Activated CD4-positive, CD25-positive, alpha-beta regulatory T cell (primary cell): ENCODE measurements at places on chromosomes 3 and 15.

- DNase-seq = no peak
These were observed 109.1 kb downstream of the OPA1 start for GRCh38 chr3:193701953-193702635.

DNA sequence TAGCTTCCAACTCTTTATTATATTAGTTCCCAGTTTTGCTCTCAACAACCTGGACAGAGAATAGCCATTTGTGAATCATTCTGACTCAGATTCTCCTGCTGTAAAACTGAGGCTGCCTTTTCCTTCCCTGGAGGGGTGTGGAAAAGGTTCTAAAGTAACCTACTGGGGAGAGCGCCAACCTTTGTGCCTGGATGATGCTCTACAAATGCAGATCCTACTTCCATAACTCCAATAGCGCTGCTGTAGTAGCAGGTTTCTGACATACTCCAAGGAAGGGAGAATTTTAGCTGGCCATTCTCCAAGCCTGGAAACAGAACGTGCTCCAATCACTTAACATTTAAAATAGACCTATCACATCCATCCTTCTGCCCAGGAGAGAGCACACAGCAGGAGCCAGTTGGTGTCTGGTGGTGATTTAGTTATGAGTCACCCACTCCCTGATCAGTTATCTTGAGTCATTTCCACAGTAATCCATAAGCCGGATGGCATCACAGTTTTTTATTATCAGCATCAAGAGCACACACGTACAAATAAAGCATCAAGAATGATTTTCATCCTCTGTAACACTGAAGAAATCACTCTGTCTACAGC is 38.3 kb downstream of the MYH15 start:
- DNase-seq = no peak

DNA sequence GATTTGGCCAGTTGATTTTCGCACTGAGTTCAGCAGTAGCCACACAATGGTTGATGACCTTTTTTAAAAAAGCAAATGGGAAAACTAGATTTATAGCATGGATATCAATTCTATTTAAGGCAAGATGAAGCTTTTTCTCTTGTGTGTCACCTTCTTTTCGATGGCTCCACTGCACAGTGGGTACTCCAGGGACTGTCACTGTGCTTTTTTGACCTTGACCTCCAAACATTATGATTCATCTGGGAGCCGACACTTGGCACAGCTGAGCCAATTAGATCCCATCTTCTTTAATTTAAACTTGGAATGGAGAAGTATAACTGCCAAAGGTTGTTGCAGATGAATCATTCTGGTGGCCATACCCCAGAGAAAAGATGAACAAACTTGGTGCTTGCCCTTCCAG is 367.3 kb downstream of the EPHA6 start:
- no peak for DNase-seq

GRCh38 chr15:69666441-69666882 is 213.8 kb downstream of the RPLP1 start:
- no peak for DNase-seq

DNA sequence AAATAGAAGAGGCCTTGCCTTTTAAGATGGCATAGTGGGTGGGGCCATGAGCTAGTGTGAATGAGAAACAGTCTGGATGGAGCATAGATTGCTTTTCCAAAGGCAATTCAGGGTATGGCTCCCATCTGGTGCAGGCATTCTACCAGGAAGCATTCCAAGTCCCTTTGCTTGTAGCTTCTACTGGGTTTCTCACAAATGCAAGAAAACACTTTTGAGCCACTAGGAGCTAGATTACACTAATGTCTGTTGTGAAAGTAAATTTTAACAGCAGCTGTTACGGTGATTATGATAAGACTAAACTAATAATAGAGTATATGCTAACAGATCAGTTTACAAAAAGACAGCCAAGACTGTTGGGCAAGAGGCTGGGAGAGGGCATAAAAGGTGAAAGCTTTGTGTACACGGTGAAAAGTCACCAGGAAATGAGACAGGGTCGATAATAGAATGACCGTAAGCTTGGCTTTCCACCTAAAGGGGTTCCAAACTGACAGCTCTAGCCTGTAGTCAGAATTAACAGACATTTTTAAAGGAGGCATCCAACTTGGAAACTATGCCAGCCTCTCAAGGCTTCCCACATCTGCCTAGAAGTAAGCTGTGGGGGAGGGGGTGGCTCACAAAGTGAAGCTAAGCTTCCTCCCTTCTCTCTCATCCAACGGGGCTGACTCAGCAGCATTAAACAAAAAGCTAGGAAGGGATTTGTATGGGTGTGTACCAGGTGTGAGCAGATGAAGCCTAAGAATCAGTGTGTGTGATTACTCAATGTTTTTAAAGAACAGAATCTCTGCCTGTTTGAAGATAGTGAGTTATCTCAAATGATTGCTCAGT is 61.1 kb upstream of the GPD1L start:
- DNase-seq = no peak

DNA sequence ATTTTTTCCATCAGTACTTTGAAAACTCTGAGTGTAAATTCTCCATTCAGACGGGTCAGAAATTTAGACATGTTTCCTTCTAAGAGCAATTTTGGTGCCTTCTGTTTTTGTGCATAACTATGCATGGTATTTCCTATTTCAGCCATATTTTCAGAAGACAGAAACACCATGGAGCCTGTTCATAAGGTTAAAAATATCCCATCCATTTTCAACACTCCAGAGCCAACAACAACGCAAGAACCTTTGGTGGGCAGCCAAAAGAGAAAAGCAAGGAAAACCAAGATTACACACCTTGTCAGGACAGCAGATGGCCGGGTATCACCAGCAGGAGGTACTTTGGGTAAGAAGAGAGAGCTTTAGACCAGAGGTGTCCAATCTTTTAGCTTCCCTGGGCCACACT is 275.6 kb downstream of the BBX start:
- DNase-seq = no peak

DNA sequence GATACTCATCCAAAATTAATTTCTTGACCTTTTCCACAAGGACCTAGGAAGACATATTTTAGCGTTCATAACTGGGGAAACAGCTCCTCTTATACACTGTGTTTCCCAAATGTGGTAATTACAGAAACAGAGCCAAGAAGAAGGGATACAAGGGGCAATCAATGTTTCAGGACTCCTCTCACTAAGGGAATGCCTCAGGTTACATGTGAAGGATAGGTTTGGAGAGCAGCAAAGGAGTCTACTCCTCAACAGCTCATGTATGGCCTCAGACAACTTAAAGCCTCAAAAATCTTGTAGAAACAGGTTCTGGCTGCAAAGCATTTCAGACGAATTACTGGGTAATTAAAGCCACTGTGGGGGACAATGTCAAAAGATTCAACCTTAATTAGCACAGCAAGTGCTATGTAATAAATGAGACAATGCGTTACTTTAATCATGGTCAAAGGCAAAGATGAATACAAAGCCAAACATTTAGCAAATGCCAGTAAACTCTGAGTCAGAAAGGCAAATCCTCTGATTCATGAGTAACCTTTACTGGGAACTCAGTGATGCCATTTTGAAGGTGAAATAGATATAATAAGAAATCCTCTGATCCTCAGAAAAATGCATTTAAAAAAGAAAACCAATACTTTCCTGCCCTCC is 1111.2 kb downstream of the TUSC7 start:
- DNase-seq = no peak

DNA sequence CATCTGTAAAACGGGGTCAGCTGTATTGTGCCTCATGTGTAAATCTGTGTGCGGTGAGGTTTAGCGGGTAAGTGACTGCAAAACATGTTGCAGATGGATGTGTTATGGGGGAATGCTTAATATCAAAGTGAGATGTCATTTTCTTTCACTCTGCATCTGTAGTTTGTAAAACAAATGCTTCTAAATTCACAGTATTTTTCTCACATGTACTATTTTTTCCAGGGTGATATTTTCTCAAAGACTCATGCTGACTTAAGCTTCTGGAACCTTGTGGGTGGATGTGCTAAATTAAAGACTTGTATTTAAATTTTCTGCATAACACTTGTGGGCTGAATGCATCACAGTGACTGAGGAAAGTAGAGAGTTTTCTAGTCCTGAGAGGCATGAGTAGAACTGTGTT is 115.2 kb upstream of the TP63 start:
- no peak for DNase-seq

DNA sequence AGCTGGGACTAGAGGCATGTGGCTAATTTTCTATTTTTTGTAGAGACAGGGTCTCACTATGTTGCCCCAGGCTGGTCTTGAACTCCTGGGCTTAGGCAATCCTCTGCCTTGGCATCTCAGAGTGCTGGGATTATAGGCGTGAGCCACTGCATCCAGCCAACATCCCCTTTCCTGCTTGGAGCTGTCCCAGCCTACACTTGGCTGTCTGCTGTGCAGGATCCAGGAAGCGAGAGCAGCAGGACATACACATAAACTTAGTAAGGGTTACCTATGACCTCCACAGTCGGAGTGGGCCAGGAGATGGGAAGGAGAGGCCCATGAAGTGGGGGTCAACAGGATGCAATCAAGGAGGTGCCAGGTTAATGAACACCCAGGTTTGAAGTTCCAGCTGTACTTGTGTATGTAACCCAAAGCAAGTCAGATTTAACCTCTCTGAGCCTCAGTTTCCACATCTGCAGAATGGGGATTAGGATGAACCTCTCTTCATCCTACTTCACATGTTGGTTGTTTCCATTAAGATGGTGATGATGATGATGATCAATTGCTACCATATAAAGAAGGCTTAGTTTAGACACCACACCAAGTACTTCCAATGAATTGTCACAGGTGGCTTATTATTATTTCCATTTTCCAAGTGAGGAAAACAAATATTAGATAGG is 69.5 kb upstream of the OXTR start:
- DNase-seq = no peak

DNA sequence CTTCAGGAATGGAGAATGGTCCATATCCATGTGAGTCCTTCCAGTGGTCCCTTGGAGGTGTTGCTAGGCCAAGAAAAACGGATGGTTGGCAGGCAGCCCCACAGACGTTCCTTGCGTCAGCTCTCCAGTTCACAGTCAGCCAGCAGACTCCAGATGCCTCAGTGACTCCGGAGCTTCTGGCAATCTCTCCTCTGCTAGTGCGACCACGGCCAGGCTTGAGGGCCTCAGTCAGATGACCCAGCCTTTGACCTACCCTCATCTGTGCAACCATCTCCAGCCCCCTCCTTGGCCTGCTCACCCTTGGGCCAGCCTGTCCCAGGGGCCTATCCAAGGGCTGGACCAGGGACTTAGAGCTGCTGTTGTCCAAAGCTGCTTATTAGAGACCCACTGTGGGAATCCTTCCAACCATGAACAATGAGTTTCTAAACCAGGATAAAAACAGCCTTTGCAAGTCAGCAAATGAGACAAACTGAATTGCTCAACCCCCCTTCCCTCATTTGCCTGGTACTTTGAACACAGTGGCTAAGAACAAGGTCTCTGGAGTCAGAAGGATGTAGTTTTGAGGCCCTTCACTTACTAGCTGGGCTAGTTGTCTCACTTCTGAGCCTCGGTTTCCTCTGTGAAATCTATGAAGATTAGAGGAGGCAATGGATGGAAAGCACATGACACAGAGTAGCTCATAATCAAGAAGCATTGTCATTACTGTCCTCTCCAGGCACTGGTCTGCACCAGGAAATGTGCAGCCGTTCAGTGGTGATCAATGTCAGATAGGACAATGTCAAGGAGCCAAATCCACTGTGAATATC is 44.8 kb downstream of the ANP32A start:
- DNase-seq = no peak

- no peak for DNase-seq
These were observed 70.8 kb upstream of the KLF13 start for GRCh38 chr15:31255732-31256377.

DNA sequence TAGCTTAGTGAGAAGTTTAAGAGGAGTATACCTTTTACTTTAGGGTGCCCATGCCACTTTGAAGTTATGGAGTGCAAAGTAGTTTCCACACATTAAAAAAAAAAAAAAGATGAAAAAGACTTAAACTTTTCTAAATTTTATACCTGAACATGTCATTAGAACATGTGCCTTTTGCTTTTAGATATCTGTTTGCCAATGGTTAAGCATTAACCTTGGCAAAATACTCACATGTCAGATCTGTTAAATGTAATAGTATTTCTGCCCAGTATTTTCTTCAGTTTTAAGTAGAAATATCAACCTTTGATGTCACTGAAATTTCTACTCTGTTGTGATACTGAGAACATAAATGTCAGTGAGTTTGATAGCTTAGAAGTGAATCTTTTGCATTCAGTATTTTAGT is 12.2 kb downstream of the ZFAND6 start:
- no peak for DNase-seq

- DNase-seq = no peak
These were observed 88.2 kb downstream of the RAB11A start for GRCh38 chr15:65957451-65957850.

GRCh38 chr3:28699283-28699682 is 350.7 kb upstream of the AZI2 start:
- DNase-seq = no peak

DNA sequence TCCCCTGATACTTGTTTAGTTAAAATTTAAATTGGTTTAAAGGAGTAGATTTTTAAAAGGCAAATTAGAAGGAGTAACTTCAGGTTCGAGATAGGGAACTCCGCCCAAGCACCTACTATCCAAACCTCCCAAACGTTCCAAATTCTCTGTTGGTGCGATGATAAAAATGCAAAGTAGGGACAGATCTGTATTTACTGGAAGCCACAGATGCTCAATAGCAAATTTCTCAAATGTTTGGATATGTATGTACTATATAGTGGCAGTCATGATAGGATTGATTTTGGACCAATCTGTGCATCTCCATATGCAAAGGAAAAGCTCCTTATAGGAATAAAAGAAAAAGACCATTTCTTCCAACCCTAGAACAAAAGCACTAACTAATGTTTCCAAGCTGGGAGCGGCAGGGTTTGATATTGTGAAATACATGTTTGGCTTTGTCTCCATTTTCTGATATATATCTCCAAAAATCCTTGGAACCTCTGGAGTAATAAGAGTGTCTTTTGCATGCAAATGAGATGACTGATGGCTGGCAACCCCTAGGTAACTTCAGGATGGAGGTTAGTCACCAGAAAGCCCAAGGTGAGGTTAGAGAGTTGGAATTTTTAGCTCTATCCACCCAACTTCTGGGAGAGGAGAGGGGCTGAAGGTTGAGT is 15.6 kb downstream of the RTP2 start:
- no peak for DNase-seq

DNA sequence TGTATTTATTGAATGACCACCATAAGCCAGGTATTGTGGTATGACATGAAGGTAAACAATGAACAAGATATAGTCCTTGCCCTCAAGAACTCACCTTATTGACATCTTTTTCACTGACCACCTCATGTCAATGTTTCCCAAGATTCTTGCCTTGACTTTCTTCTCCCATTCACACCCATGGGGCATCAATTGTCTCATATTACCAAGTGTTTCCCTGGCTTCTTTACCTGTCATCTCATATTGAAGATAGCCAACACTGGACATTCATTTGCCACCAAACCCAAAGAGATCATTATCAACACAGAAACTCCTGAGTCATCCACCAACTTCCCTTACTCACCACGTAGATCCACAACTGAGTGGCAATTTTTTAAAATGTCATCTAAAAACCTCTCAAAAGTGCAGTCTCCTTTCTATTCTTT is 2.2 kb downstream of the EFHB start:
- DNase-seq = no peak
